ENCODE measurements at places on chromosomes 7 and 10.

DNA sequence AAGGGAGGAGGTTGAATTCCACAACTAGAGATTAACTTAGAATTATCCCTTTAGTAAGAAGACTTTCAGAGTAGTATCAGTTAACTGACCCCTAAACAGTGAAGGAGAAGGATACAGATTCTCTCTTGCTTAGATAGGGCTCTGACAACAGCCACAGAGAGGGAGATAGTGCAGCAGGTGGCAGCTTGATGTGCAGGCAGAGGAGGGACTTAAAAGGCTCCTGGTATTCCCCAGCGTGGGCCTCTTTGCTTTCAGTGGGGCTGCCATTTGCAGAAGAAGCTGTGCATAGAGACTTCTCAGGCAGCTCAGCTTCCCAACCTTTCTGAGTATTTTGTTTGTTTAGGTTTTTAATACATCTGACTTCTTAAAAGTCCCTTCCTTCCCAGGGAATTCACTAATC lies 16.0 kb downstream of the FZD1 start:
- DNase-seq, result no peak

GRCh38 chr10:106312087-106312486 lies 852.4 kb downstream of the SORCS1 start:
- DNase-seq, result no peak

DNA sequence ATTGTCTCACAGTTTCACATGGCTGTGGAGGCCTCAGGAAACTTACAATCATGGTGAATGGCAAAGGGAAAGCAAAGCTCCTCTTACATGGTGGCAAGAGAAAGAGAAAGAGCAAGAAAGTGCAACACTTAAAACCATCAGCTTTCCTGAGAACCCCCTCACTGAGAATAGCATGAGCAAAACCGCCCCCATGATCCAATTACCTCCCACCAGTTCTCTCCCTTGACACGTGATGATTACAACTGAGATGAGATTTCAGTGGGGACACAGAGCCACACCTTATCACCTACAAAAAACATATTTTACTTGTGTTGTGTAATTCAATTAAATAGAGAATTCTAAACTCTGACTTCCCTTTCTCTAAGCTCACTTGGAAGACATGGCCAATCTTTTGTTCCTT lies 80.2 kb downstream of the SEMA3C start:
- DNase-seq, result no peak

DNA sequence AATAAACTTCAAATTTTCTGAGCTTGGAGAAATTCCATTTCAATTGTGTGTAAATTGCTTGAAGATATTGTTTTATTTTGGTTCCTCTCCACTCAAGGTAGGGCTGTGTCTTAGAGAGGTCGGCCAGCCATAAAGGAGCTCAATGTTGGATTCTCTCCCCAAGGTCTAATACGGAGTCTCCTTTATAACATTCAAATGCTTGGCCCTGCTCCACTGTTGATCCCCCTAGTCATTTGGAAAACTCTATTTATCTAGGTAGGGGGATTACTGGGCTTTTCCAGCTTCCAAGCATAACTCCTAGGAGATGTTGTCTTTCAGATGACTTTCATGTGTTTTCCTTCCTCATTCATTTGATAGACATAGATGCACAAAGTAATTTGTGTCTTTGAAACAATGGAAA lies 170.9 kb downstream of the LRMDA start:
- no peak for DNase-seq

DNA sequence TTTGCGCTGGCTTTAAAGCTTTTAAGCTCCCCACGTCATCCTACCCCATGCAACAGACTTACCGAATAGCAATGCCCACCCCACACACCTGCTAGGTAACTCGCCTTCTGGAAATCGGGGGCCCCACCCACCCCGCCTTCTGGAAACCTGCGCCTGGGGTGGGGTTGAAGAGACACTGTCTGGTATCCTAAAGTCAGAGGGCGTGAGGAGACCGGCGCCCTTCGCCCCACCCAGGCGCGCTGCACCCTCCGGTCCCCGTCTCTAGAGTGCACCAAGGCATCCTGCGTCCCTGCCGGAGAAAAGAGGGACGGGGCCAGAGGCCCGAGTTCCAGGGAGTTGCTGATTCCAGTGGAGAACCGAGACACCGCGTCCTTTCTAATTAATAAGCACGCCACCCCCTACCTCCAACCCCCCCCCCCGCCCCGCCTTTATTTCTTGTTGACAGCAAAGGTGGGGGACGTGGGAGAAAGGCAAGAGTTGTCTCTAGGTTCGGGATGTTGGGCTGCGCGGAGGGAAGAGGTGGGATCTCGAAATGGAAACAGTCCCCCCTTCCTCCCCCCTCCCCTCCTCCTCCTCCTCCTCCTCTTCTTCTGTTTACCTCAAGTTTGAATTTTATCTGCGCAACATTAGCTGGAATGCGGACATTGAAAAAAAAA lies 220.9 kb upstream of the MKLN1 start:
- no peak for DNase-seq

DNA sequence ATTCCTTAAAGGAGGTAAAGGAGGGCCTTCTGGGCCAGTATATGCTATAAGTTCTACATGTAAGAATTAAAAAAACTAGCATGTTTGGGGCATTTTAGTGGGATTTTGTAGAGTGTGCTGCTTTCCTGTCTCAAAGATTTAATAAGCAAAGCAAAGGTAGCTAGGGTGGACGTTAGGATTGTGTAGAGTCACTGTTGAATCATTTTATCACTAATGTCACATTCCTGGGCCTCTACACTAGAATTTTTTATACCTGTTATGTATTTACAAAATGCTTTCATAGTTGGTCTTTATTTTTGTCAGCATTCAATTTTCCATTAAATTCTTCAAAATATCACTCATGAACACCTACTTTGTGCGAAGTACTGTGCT lies 139.4 kb upstream of the PHYHIPL start:
- DNase-seq, result no peak

DNA sequence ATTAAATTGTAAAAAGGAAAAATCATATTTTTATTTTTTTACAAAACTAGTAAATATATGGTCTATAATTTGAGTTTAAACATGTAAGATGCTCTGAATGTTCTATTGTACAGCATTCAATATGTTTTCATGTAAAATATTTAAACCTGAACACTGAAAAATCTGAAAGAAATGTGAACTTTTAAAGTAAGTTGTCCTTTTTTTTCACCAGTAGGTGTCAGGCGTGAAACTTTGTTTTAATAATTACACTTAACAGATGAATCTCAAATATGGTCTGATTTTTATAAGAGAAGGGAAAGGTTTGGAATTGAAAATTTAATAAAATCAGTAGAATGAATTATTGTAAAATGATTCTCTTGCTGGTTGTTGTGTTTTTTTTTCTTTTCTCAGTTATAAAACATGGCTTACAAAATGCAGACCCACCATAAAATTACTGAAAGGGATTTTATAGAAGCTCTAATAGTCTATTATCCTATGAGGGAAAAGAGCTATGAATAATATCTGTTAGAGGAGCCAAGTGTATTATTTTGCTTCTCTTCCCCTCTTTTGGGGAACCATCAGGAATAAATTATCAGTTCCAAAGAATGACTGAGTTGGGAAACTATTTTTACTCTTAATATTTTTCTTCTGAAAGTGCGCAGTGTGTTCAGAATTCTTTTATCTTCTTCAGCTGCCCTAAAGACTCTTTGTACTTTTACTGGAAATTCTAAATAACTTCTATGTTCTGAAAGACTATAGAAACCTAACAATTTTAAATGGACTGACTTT lies 217.7 kb upstream of the FZD1 start:
- DNase-seq, result no peak
